ENCODE measurements at places on chromosomes 3 and 15. TPM values are rescaled to one million over a fixed set of nuclear protein-coding genes. Genes with fewer than 3 reads are reported as not detected.

GRCh38 chr15:43488790-43489189, 4.2 kb downstream of the TP53BP1 start:
- DNase-seq, result no peak

- no peak for DNase-seq
Measured at GRCh38 chr3:82132210-82133069, 371.0 kb upstream of the GBE1 start.

- no peak for DNase-seq
Measured at GRCh38 chr3:140530131-140530530, 147.7 kb upstream of the TRIM42 start.

GRCh38 chr3:24522146-24522579, 27.5 kb upstream of the THRB start:
- peak; percentile 45 for DNase-seq

- no peak for DNase-seq
Measured at GRCh38 chr3:12627370-12627769, 36.5 kb downstream of the RAF1 start.

DNA sequence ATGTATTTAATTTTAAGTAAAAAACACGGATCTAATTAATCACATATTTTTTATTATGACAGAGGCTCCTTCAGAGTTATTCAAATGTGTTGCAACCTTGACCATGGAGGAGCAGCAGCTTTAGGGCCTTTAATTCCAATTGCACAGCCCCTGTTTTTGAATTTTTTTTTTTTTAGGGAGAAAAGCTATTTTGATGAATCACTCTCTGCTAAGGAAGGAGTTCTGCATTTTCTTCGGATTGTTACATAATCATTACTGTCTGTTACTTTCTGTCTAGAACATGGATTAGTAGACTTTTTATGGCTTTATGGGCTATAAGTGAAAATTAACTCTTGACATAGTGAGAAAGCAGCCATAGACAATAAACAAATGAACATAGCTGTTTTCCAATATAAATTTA, 90.8 kb downstream of the MCTP2 start:
- no peak for DNase-seq

GRCh38 chr3:8490079-8490552, 11.5 kb upstream of the LMCD1 start:
- peak; percentile 81 for DNase-seq

DNA sequence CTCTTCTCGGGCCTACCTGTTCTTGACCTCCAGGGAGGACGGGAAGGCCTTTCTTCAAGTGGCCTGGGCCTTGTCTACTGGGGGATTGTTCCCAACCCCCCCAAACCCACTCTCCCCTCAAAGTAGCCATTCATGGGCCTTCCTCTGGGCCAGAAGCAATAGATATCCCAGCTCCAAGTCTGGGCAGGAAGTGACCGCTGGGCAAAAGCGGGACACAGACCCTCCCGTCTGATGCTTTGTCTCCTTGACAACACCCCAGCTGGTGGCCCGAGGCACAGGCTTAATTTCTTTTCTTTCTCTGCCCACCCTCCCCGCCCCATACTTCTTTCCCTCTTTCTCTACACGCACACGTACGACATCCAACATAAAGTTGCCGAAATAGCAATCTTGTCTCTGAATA, 41.4 kb upstream of the FEZF2 start:
- no peak for DNase-seq

- no peak for DNase-seq
Measured at GRCh38 chr15:40823572-40824343, 4.8 kb downstream of the PPP1R14D start.

- DNase-seq, result no peak
Measured at GRCh38 chr3:139267300-139268246, 76.2 kb upstream of the MRPS22 start.

- DNase-seq, result peak; percentile 35
Measured at GRCh38 chr3:194296454-194297263, 54.5 kb downstream of the CPN2 start.

DNA sequence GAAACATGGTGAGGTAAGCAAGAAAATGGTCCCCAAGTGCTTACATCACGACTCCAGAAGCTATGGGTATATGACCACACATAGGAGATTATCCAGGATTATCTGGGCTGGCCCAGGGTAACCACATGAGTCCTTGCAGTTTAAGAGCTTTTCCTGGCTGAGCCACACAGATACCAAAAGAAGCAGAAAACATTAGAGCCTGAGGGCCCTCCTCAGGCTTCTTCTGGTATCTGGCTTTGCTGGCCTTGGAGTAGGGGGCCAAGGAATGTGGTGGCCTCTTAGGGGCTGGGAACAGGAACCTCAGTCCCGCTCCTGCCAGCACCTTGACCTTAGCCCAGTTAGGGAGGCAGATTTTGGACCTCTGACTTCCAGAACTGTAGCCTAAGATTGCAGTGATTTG, 259.1 kb downstream of the KCNMB2 start:
- no peak for DNase-seq

DNA sequence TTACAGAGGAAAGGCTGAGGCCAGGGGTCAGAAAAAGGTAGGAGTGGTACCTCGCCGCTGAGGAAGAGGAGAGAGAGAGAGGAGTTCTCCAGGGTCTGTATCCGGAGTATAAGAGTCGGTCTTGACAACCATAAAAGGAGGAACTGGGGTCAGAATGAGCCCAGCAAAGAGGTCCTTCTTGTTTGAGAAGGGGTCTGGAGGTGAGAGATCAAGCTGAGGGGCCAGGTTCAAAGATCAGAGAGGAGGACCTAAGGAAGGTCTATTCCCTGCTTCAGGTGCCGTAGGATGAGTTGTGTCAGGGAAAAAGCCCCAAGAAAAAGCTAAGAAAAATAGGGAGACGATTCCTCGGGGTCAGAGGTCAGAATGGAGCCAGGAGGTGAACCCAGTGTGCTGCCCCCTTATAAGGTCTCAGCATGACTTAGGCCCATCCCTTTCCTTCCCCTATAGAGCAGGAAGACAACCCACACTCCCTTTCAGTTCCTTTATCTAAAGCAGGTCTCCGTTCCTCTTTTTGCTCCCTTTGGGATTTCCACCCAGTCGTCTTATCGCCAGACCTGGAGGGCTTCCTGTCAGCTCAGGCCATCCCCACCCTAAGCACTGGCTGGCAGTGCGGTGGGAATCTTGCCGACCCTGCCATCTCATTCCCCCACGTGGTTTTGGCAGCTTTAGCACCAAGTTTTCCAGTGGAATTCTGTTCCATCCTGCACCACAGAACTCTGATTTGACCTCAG, 651 bp downstream of the MTMR14 start:
- DNase-seq, result no peak

GRCh38 chr3:107035176-107035575, 342.1 kb upstream of the CCDC54 start:
- no peak for DNase-seq

DNA sequence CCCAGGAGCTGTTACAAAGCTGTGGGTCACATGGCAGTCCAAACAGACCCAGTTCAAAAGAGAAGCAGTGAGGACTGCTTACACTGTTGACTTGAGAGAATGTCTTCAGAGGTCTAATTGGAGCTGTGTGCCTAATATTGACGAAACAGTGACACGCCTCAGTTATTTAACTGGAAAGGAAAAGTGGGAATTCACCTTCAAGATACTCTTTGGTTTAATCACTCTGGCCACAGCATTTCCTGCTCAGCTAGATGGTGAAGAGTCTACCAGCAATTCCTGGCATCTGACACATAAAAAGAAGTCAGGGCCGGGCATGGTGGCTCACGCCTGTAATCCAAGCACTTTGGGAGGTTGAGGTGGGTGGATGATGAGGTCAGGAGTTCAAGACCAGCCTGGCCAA, 326.4 kb downstream of the SV2B start:
- DNase-seq, result no peak

DNA sequence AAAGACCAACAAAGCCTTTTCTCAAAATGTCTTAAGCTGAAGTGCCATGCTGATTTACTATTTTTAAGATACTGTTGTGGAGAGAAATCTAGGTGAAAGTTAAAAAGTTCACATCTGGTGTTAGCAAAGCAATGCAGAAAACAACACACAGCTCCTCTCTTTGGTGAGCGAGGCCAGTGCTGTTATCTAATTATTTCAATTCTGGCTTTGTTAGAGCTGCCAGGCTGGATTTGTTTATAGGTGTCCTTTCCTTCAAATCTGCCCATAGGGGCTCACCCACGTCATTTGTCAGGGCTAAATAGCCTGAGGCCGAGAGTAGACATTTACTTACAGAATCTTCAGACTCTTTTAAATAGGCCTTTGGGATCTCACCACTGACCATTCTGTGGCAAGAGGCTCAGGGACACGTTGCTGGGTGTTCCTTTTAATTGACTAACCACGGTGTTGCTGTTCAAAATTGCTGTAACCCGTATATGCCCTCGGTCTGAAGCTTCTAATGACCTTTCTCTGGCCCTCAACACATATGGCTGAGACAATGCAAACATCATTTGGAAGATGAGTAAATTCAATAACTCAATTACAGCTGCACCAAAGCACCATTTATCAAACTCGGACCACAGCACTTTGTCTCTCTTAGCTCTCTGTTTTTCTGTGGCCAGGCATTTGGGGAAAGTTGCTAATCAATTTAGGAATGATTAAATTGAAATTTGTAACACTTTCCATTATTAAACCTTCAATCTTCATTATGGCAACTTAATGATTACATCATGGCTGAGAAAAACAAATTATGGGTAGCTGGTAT, 152.6 kb downstream of the PDZRN3 start:
- no peak for DNase-seq

- peak; percentile 50 for DNase-seq
Measured at GRCh38 chr3:60610441-60611112, 640.7 kb downstream of the FHIT start.

- no peak for DNase-seq
Measured at GRCh38 chr3:67853520-67853919, 199.1 kb upstream of the SUCLG2 start.

- DNase-seq, result no peak
Measured at GRCh38 chr3:107241217-107241616, 136.0 kb upstream of the CCDC54 start.

DNA sequence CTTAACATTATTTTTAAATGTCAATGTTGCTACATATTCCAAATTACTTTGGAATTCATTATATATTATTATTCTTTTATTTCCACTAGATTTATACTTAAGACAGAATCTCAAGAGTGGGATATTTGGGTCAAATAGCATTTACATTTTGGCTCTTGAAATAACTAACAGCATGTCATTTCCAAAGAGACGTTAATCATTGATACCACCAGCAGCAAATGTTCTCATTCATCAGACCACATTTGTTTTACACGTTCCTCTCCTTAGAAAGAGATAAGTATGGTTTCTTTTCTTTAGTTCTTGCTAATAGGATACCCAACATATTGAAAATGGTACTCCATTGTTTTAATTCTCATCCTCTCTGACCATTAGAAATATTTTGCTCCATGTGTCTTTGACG, 229.8 kb downstream of the LPP start:
- DNase-seq, result no peak

DNA sequence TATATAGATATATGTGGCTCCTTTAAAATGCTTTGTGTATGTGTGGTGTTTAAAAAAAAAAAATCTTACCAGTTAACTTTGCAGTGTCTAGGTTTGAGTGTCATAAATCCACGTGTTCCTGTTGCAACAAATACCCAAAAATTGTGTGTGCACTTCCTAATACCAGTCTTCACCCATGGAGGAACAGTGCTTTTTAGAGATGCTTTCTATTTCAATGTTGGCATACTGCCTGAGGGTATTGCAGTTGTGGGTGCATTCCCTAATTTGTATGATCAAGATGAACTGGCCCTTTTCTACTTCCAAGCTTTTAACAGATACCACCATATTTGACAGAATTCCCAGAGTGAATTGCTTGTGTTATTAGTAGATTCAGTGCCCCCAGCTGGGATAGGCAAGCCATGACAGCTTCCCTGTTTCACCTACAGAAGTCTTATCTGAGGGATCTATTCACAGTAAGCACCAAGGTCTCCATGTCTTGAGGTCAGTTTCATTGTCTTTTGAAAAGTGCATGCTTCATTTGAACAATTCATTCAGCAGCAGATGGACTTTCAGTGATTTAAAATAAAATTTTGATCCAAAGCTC, 68.9 kb upstream of the GOLGA6B start:
- DNase-seq, result peak; percentile 36

DNA sequence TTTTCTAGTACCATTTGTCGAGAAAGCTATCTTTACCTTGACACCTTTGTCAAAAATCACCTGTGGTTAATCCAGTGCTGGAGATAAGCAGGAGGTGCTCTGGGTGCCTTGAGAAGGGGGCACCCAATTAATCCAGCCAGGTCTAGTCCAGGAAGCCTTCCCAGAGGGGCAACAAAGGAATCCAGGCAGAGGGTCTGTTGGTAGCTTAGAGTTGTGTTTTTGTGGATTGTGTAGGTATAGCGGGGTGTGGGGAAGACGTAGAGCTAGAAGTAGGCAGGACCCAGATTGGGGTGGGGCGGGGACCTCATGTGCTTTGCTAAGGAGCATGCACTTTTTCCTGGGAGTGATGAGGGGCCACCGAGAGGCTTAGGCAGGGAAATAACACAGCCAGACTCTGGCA, 6.0 kb upstream of the PIGZ start:
- DNase-seq, result no peak

DNA sequence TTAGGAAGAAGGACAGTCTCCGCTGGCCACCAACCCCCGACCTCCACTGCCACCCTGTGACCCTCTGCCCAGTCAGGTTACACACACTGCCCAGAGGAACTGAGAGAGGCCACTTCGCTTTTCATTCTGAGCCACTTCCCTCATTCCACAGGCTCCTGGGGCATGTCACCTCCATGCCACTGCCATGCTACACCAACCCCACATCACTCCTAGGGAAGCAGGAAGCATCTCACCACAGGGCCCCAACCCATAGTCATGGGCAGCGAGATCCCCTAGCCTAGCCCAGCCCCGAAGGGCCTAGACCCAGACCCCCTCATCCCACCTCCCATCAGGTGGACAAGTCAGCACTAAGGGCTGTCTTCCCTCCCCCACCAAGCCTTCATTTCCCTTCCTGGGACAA, 1.4 kb downstream of the PLCB2 start:
- no peak for DNase-seq

GRCh38 chr3:172856795-172857742, 106.5 kb downstream of the ECT2 start:
- peak; percentile 67 for DNase-seq

The ADAMTS7 gene
- total RNA-seq, result 20.4 TPM

The ERICH6 gene
- 0.18 TPM for total RNA-seq

The CEP19 gene
- 5.0 TPM for total RNA-seq

The SLC28A2 gene
- not detected for total RNA-seq

The PARP15 gene
- not detected for total RNA-seq

The PCBP4 gene
- total RNA-seq, result 151 TPM

The IL12A gene
- total RNA-seq, result not detected

The NXPE3 gene
- total RNA-seq, result 7.7 TPM
